CD4-positive, alpha-beta T cell (primary cell): ENCODE measurements at places on chromosomes 13 and 19.

DNA sequence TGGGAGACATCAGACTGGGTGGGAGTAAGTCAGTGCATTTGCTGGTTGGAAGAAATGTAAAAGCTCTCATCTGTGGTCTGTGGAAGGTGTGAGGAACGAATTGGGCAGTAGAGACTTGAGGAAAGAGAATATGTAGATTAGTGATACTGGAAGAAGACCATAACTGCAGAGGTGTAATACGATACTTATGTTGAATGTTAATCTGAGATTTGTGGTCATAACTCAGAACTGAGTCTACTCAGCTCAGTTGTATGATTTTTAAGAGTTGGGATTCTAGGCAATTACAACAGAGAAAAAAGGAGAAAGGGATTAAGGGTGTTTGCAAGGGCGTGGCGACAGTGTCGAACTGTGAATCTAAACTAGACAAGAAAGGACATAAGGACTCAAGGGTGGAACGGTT is 3.2 kb upstream of the IL17D start:
- DNase-seq = no peak

GRCh38 chr13:110490009-110490770 is 71.3 kb downstream of the RAB20 start:
- no peak for DNase-seq

- DNase-seq = no peak
Observed at GRCh38 chr19:44948763-44949374, 3.0 kb downstream of the APOC2 start.

GRCh38 chr19:13132471-13133180 is 14.6 kb downstream of the NACC1 start:
- DNase-seq = no peak

DNA sequence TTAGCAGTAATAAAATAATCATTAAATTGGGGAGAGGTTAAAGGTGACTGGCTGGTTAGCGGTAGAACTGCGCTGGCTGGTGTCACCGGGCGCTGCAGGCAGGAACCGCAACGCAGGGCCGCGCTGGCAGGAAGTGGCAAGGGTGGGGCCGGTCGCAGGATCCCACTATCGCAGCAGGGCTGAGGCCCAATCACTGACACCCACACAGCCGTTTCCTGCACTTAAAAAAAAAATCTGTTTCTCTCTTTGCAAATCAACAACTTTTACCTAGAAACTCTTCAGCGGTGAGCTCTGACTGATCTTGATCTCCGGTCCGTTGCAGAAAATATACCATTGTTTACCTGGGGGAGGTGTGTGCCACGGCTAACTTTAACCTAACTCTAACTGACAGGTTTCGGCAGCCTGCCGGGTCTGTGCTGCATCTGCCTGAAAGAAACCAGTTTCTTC is 46.9 kb downstream of the KLF2 start:
- DNase-seq = peak; percentile 93

DNA sequence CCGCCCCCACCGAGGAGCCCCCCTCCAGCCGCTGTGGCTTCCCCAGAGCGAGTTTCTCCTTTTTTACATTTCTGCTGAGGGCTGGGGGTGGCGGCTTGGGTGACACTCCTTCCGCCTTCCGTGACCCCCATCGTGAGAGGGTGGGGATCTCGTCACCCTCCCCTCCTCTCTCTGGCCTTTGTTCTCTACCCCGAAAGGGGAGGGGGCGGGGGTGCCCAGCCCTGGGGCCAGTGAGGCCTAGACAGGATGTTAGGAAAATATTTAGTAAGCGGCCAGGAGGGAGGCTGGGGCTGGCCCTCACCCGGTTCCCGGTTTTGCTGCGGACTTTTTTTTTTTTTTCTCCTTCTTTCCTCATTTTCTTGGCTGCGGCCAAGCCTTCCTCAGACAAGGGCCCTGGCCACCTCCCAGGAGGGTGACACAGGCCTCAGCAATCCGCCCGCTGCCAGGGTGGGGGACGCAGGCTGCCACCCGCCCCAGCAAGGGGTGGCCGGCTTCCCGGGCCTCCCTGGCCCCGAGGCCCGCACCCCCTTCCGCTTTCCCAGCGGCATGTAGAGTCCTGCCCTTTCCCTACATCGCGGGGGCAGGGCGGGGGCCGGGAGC is 3.9 kb downstream of the MIDN start:
- peak; percentile 90 for DNase-seq

DNA sequence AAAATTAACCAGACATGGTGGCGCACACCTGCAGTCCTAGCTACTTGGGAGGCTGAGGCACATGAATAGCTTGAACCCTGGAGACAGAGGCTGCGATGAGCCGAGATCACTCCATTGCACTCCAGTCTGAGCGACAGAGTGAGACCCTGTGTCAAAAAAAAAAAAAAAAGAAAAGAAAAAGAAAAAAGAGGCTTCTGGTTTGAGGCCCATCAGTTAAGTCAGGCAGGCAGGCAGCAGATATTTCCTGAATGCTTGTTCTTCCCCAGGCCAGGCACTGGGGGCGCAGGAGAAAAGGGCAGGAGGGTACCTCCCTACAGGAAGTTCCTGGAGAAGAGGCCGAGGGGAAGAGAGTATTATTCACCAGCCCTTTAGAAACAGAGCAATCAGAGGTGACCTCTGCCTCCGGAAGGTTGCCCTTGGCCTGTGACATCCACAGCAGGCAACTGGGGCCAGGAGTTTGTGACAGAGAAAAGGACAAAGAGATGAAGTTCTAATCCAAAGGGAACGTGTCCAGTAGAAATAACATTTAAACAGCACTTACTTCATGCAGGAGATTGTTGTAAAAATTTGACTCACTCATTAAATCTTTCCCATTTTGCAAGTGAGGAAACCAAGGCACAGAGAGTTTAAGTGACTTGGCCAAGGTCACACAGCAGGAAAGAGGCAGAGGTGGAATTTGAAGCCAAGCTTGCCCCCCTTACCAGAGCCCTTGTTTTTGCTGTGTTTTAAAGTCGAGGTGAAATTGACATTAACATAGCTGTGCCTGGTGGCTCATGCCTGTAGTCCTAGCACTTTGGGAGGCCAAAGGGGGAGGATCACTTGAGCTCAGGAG is 4.3 kb upstream of the RLN3 start:
- peak; percentile 61 for DNase-seq

- no peak for DNase-seq
Observed at GRCh38 chr13:51612867-51613266, 28.6 kb downstream of the WDFY2 start.

DNA sequence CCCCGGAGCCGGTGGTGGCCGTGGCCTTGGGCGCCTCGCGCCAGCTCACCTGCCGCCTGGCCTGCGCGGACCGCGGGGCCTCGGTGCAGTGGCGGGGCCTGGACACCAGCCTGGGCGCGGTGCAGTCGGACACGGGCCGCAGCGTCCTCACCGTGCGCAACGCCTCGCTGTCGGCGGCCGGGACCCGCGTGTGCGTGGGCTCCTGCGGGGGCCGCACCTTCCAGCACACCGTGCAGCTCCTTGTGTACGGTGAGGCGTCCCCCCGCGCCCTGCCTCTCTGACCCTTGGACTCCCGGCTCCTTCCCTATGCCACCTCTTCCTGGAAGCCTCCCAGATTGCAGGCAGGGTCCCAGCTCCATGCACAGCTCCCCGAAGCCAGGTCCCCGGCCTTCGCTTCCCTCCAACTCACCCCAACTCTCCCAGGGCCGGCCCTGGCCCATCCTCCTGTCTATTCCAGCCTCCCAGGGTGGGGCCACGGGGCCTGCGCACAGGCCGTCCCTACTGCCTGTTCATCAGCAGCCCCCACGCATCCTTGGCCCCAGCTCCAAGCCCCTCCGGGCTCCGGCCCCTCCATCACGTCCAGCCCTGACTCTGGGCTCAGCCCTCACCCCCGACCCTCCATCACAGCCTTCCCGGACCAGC is 1.7 kb downstream of the MADCAM1 start:
- DNase-seq = no peak

DNA sequence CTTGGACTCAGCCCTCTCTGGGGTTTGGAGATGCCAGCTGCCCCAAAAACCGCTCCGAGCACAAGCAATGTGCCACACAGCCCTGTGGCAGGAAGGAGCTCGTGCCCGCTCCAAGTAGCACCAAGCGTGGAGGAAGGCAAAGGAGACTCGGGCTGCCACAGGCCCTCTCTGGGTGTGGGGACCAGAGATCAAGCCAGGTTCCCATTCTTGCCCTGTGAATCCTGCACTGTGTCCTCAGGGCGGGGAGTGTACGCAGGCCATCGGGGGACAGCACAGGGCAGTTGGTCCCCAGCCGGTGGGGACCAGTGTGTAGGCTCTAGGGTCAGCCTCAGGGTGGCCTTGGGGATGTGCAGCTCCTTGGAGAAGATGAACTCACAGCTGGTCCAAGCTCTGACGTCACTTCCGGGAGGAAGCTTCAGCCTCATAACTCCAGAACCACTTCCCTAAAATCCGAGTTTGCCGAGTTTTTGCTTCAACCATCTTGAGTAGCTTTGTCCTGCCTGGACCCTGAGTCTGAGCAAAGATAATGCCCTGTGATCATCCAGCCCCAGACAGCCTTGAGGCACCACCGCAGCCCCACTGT is 9.3 kb upstream of the CPAMD8 start:
- no peak for DNase-seq

GRCh38 chr19:50877338-50877737 is 4.1 kb downstream of the KLK2 start:
- DNase-seq = no peak

DNA sequence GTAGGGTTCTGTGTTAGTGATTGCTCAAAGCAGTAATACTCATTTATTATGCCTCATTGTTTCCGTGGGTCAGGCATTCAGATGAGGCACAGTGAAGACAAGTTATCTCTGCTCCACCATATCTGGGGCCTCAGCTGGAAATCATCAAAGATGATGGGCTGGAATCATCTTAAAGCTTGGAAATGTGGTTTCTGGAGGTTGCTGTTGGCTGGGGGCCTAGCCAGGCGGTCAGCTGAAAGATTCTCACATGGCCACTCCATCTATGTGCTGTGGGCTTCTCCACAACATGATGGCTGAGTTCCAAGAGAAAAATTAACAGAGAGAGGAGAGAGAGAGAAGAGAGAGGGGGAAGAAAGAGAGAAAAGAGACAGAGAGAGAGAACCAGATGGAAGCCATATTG is 75.5 kb downstream of the OLFM4 start:
- no peak for DNase-seq

- no peak for DNase-seq
Observed at GRCh38 chr13:105721016-105721415, 814.4 kb downstream of the EFNB2 start.

- no peak for DNase-seq
Observed at GRCh38 chr19:14614099-14614412, 31.2 kb downstream of the CLEC17A start.

GRCh38 chr13:113914333-113915011 is 50.6 kb upstream of the GAS6 start:
- DNase-seq = no peak

DNA sequence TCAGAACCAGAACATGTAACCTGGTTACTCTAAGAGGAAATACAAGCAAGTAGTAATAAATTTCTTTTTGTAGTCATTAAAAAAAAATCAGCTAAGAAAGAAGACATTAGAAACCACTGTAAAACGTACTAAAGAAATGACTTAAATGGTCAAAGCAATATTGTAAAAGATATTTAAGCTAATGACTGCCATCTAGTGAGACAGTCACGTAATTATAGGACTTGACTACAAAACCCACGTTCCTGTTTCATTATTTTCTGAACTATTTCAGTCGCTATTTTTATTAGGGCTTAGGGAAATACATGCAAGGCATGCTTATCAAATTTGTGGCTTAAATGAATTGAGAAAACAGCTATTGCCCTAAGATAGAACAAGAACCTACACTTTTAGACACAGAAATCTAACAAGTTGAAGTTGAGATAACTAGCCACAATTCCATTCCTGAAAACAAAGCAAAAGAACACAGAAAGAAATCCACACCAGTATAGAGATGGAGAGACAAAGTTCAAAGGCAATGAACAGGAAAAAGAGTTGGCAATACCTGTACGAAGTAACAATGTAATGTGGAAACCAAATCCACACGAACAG is 17.9 kb downstream of the ALG5 start:
- no peak for DNase-seq

- DNase-seq = no peak
Observed at GRCh38 chr13:53357582-53357981, 329.0 kb downstream of the OLFM4 start.

DNA sequence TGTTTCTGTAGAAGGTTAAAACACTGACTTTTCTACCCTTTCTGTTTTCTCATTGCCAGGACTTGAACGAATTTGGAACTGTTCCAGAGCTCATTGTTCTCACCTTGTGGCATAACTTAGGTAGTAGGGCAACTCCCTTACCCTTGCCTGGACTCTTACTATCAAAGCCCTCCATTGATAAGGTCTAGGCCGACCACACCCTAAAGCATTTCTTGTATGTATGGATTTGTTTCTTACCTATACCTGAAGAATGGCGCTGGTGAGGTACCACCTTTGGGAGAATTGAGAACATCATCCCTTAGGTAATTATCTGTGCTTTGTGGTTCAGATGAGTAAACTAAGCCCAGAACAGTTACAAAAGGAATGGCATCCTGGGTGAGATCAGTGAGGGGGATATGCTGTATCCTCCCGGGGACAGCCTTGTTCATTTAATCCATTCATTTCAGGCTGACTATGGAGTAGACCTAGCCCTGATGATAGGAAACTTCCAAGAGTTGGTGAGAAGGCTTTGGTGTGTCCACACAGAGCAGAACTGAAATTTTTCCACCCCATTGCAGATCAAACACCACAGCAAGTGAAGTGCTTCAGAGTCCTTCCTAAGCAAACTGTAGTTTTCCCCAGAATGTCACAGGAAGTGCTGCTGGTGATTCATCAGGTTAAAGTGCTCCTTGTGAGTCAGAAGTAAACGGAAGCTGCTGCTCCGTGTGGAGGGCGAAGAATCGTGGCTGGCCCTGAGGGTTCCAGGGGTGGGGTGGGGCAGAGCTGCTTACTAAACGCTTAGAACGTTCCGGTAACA is 113.0 kb downstream of the TEX26 start:
- peak; percentile 71 for DNase-seq

DNA sequence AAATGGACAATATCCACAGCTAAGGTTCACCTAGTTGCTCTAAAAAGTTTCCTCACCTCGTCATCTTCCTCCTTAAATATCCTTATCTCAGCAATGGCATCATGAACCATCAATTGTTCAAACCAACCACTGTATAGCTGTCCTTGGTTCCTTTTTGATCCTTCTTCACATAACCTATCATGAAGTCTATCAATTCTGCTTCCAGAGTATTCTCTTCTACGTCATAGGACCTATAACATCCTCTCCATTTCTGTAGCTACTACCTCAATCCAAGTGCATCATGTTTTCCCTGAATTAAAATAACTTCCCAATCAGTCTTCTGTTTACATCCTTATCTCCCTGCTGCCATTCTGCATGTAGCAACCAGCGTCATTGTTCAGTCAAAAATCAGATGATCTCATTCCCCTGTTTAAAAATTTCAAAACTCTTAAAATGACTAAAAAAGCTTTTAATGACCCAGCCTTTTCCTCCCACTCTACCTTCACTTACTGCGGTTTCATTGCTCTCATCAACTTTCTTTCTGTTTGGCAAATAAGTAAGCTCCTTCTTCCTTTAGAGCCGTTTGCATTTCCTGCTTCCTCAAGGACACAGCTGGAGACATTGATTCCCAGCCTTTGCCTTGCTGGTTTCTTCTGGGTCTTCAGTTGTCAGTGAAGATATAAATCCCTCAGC is 223.9 kb upstream of the MIR17HG start:
- no peak for DNase-seq

- no peak for DNase-seq
Observed at GRCh38 chr19:45265375-45265774, 14.3 kb downstream of the MARK4 start.

- DNase-seq = no peak
Observed at GRCh38 chr19:1073956-1074517, 7.1 kb downstream of the ARHGAP45 start.
